ENCODE measurements at places on chromosomes 1 and 21. TPM values are rescaled to one million over a fixed set of nuclear protein-coding genes. Genes with fewer than 3 reads are reported as not detected.

Gene RGS13
- total RNA-seq = not detected

Gene SDF4
- 124 TPM for total RNA-seq

Gene C1orf105
- total RNA-seq = not detected

Gene NPHS2
- not detected for total RNA-seq

Gene CFHR4
- not detected for total RNA-seq

Gene KCNJ15
- total RNA-seq = 11.6 TPM

Gene SCCPDH
- 3.4 TPM for total RNA-seq

Gene ADGRL4
- total RNA-seq = not detected

Gene PLD5
- total RNA-seq = 1.0 TPM

Gene SASS6
- total RNA-seq = 1.7 TPM

Gene PIGR
- 14.5 TPM for total RNA-seq

Gene PAFAH2
- total RNA-seq = 29.3 TPM

Gene CCDC17
- 1.2 TPM for total RNA-seq

Gene CRYAA
- total RNA-seq = not detected

Gene CLIC6
- total RNA-seq = 0.71 TPM

Gene CGN
- 1.7 TPM for total RNA-seq

Gene ADORA3
- total RNA-seq = not detected

Gene OR14K1
- not detected for total RNA-seq

Gene TBX19
- total RNA-seq = 0.68 TPM

Gene DYNLT5
- total RNA-seq = not detected

Gene ATP13A2
- 45.1 TPM for total RNA-seq

Gene PODN
- not detected for total RNA-seq

Gene CRYZ
- 26.9 TPM for total RNA-seq

Measured in nasal cavity respiratory epithelium epithelial cell of viscerocranial mucosa (primary cell).